Cardiac muscle cell (in vitro differentiated cells and primary cell): ENCODE measurements at places on chromosomes 13 and 19. TPM values are rescaled to one million over a fixed set of nuclear protein-coding genes. Genes with fewer than 3 reads are reported as not detected.

DNA sequence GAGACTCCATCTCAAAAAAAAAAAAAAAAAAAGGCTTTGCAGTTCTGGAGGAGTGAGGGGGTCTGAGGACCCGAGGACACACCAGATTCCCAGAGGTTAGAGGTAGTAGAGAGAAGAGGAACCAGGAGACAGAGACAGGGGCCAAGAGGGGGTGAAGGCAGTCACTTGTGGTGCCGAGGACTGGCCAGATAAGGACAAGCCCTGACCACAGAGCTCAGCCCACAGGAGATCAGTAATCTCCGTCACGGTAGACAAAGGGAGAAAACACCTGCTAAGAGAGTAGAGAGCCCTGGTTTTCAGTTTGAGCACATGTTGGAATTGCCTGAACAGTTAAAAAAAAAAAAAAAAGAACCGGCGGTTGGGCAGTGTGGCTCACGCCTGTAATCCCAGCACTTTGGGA lies 1.7 kb upstream of the PRAM1 start:
- peaks cover 6% of the 10 kb centered on the region for H3K4me1 ChIP-seq
- no peak overlapping the region for H3K27ac ChIP-seq
- H3K36me3 ChIP-seq: no peaks in the 10 kb centered on the region
- no peak for DNase-seq
- no peak overlapping the region for H3K4me3 ChIP-seq
- no peaks in the 10 kb centered on the region for H3K27me3 ChIP-seq

- no peak overlapping the region for H3K27ac ChIP-seq
- H3K4me3 ChIP-seq: no peak overlapping the region
- H3K27me3 ChIP-seq: no peaks in the 10 kb centered on the region
- peak; percentile 60 for DNase-seq
- H3K4me1 ChIP-seq: no peaks in the 10 kb centered on the region
These were observed 20.4 kb downstream of the MISP start for GRCh38 chr19:771332-771785.

GRCh38 chr13:51620165-51620983 lies 36.1 kb downstream of the WDFY2 start:
- H3K27ac ChIP-seq: no peak overlapping the region
- DNase-seq: no peak
- H3K4me3 ChIP-seq: no peak overlapping the region
- H3K27me3 ChIP-seq: no peaks in the 10 kb centered on the region
- H3K36me3 ChIP-seq: no peaks in the 10 kb centered on the region

- H3K27ac ChIP-seq: no peak overlapping the region
- H3K4me1 ChIP-seq: no peaks in the 10 kb centered on the region
- DNase-seq: no peak
- H3K27me3 ChIP-seq: no peaks in the 10 kb centered on the region
- H3K36me3 ChIP-seq: no peaks in the 10 kb centered on the region
These were observed 7.4 kb upstream of the CDC34 start for GRCh38 chr19:524062-524674.

DNA sequence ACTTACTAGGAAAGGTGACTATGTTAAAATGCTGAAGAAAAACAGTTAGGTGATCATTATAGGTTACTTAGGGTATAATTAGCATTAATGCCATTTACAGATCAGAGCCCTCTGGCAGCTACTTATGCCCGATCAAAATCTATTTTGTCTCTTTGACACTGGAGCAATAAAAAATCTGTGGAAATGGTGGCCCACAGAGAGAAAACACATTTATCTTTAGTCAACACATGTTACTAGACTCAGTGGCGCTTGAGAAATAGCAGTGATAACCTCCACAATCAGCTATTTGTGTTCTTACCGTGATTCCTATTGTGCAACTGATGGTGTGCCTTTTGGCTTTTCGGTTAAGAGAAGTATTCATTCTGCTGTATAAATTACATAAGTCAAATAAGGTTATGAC lies 1519.6 kb downstream of the PCDH9 start:
- no peak overlapping the region for H3K27ac ChIP-seq
- no peak overlapping the region for H3K4me3 ChIP-seq
- no peaks in the 10 kb centered on the region for H3K27me3 ChIP-seq
- H3K4me1 ChIP-seq: no peaks in the 10 kb centered on the region

DNA sequence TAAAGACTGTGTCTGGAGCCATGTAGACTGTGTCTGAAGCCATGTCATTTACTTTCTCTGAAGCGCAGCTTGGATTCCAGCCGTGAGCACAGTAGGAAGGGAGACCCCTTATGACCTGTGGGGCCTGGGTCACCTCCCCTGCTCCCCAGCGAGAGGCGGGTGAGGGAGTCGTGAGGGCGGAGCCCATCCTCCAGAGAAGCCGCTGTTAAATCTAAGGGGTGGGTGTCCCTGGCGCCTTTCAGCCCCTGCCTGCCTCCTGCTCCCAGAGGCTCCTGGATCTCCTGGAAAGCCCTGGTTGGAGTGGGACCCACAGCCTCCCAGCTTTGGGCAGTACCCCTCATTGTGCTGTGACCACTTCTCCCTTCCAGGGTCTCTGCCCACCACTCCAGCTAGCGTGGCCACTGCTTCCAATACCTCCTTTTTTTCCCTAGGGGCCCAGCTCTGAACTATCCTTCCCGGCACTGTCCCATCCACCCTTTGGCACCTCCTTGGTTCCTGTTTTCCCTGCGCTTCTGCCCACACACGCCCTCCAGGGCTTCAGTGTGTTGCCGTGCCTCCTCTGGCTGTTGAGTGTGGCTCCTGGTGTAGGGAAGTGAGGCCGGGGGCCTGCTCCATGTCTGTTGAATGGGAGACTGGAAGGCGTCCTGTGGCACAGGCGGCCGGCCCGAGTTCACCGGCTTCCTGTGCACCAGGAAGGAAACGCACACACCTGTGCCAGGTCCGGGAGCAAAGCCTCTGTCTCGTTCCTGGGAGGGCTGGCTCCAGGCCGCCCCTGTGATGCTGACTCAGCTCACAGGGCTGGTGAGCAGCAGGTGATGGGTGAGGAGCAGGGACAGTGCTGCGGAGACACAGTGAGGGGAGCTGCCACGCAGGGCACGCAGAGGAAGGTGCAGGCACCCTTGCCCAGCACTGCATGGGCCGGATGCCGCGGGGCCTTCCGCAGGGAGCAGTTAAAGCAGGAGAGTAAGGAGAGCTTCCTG lies 29.4 kb downstream of the ATP4B start:
- H3K4me3 ChIP-seq: no peak overlapping the region
- H3K27ac ChIP-seq: no peak overlapping the region
- no peaks in the 10 kb centered on the region for H3K27me3 ChIP-seq
- no peaks in the 10 kb centered on the region for H3K4me1 ChIP-seq
- H3K36me3 ChIP-seq: peaks cover 4% of the 10 kb centered on the region
- no peak for DNase-seq

GRCh38 chr13:98972627-98973026 lies 5.2 kb downstream of the DOCK9 start:
- peak overlapping the region; percentile 79 for H3K27ac ChIP-seq
- peaks cover 64% of the 10 kb centered on the region for H3K4me1 ChIP-seq
- DNase-seq: peak; percentile 66
- H3K4me3 ChIP-seq: no peak overlapping the region
- H3K36me3 ChIP-seq: no peaks in the 10 kb centered on the region
- no peaks in the 10 kb centered on the region for H3K27me3 ChIP-seq

DNA sequence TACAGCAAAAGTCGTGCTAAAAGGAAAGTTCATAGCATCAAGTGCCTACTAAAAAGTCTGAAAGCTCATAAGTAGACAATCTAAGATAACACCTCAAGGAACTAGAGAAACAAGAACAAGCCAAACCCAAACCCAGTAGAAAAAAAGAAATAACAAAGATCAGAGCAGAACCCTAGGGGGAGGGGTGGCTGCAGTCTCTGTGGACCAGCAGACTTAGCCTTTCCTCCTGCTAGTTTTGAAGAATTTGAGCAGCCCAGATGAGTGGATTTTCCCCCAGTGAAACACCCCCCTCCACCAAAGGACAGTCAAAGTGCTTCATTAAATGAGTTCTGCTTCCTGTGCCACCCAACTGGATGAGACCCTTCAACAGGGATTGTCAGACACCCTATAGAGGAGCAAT lies 2.6 kb upstream of the ZNF486 start:
- no peak for DNase-seq
- H3K4me3 ChIP-seq: no peak overlapping the region
- H3K27me3 ChIP-seq: no peaks in the 10 kb centered on the region

GRCh38 chr19:5798244-5798643 lies 6.6 kb upstream of the NRTN start:
- no peaks in the 10 kb centered on the region for H3K4me1 ChIP-seq
- H3K36me3 ChIP-seq: no peaks in the 10 kb centered on the region
- no peak for DNase-seq

DNA sequence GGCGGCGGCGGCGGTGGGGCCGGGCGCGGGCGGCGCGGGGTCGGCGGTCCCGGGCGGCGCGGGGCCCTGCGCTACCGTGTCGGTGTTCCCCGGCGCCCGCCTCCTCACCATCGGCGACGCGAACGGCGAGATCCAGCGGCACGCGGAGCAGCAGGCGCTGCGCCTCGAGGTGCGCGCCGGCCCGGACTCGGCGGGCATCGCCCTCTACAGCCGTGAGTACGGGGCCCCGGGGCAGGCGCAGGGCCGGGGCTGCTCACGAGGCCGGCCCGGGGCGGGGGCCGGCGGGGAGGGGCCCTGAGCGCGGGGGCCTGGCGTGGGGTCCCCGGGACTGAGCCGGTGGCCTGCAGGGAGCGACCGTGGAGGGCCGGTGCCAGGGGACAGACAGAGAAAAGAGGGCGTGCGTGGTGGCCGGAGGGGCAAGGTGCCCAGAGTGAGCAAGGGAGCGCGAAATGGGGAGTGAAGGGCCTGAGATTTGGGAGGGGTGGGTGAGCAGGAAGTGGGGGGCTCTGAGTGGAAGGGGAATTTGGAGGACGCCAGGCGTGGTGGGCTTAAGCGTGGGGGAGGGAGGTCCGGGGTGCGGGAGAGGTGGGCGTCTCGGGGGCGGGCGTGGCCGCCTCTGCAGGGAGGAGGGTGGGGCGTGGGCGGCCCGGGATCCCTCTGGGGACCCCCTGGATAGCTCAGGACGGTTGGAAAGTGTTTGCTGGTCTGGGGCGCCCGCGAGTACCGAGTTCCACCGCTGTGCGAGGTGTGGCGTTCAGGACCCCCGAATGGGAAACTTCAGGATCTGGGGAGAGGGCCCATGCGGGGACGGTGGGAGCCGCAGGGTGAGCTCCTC lies 575 bp downstream of the CARM1 start:
- H3K4me3 ChIP-seq: peak overlapping the region; percentile 95
- H3K36me3 ChIP-seq: no peaks in the 10 kb centered on the region
- DNase-seq: peak; percentile 21
- peak overlapping the region; percentile 96 for H3K27ac ChIP-seq
- peaks cover 6% of the 10 kb centered on the region for H3K4me1 ChIP-seq

GRCh38 chr19:39670998-39671397 lies 15.3 kb downstream of the LGALS16 start:
- H3K36me3 ChIP-seq: no peaks in the 10 kb centered on the region
- no peak overlapping the region for H3K4me3 ChIP-seq
- H3K27ac ChIP-seq: no peak overlapping the region
- DNase-seq: no peak
- no peaks in the 10 kb centered on the region for H3K4me1 ChIP-seq

GRCh38 chr19:39828654-39829032 lies 5.3 kb downstream of the DYRK1B start:
- no peak overlapping the region for H3K27ac ChIP-seq
- H3K4me1 ChIP-seq: no peaks in the 10 kb centered on the region
- no peak overlapping the region for H3K4me3 ChIP-seq
- peaks cover 22% of the 10 kb centered on the region for H3K36me3 ChIP-seq
- H3K27me3 ChIP-seq: no peaks in the 10 kb centered on the region
- no peak for DNase-seq

DNA sequence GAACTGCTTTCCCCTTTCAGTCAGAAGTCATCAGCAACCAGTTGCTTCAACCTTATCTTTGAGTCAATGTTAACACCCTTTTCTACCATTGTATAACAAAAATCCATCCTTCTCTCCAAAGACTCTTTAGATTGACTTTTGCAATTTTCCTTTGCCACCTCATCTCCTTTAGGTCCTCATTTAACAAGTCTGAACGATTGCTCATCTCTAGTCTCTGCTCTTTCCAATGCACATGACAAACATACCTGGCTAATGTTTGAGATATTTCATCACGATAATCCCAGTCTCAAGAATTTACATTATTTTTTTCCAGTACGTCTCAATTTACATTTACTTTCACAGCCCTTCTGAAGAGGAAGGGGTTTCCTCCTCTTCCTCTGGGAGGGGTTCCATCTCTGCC lies 127.5 kb downstream of the KLF12 start:
- no peaks in the 10 kb centered on the region for H3K36me3 ChIP-seq
- no peak overlapping the region for H3K4me3 ChIP-seq
- no peak for DNase-seq
- H3K4me1 ChIP-seq: no peaks in the 10 kb centered on the region

GRCh38 chr13:109113427-109113826 lies 484.0 kb downstream of the MYO16 start:
- H3K27ac ChIP-seq: no peak overlapping the region
- H3K27me3 ChIP-seq: no peaks in the 10 kb centered on the region
- no peak for DNase-seq

GRCh38 chr13:25904830-25905229 lies 147.0 kb downstream of the SHISA2 start:
- no peak overlapping the region for H3K27ac ChIP-seq
- peaks cover 6% of the 10 kb centered on the region for H3K4me1 ChIP-seq
- no peaks in the 10 kb centered on the region for H3K36me3 ChIP-seq
- H3K4me3 ChIP-seq: no peak overlapping the region
- H3K27me3 ChIP-seq: no peaks in the 10 kb centered on the region

- no peaks in the 10 kb centered on the region for H3K27me3 ChIP-seq
- no peaks in the 10 kb centered on the region for H3K4me1 ChIP-seq
- no peaks in the 10 kb centered on the region for H3K36me3 ChIP-seq
- DNase-seq: no peak
- no peak overlapping the region for H3K27ac ChIP-seq
These were observed 23.7 kb upstream of the SHISA2 start for GRCh38 chr13:26075498-26075897.

GRCh38 chr19:57248646-57249045 lies 8.2 kb downstream of the ZNF805 start:
- H3K27ac ChIP-seq: no peak overlapping the region
- H3K27me3 ChIP-seq: no peaks in the 10 kb centered on the region
- H3K36me3 ChIP-seq: peaks cover 38% of the 10 kb centered on the region
- no peaks in the 10 kb centered on the region for H3K4me1 ChIP-seq
- DNase-seq: no peak

GRCh38 chr13:76890021-76890420 lies 3.8 kb upstream of the KCTD12 start:
- DNase-seq: peak; percentile 30
- H3K27me3 ChIP-seq: peaks cover 34% of the 10 kb centered on the region
- H3K36me3 ChIP-seq: no peaks in the 10 kb centered on the region
- H3K4me1 ChIP-seq: peaks cover 8% of the 10 kb centered on the region

GRCh38 chr13:42028113-42028799 lies 20.2 kb upstream of the DGKH start:
- no peaks in the 10 kb centered on the region for H3K27me3 ChIP-seq
- no peak for DNase-seq
- no peak overlapping the region for H3K27ac ChIP-seq
- no peak overlapping the region for H3K4me3 ChIP-seq
- H3K4me1 ChIP-seq: no peaks in the 10 kb centered on the region
- no peaks in the 10 kb centered on the region for H3K36me3 ChIP-seq

The ZNF610 gene
- 11.5 and 14.3 TPM in 2 replicates for total RNA-seq

The RPS19 gene
- total RNA-seq: 1,651 and 2,830 TPM in 2 replicates

The ZNF416 gene
- total RNA-seq: 6.8 and 7.8 TPM in 2 replicates

The FXYD3 gene
- total RNA-seq: not detected in 2 replicates

The DOHH gene
- 16.2 and 19.4 TPM in 2 replicates for total RNA-seq

The CLEC17A gene
- not detected in 2 replicates for total RNA-seq

The PRODH2 gene
- total RNA-seq: 0.09 TPM in 1 of 2 replicates, not detected in the other

The ICAM5 gene
- total RNA-seq: 22.9 and 53.0 TPM in 2 replicates

The CPB2 gene
- total RNA-seq: not detected in 2 replicates

The CEACAM6 gene
- total RNA-seq: not detected in 2 replicates

The ZNF607 gene
- 8.4 and 28.3 TPM in 2 replicates for total RNA-seq

The ADAMTSL5 gene
- total RNA-seq: 3.9 and 5.7 TPM in 2 replicates

The NPHS1 gene
- 1.1 and 1.3 TPM in 2 replicates for total RNA-seq
